ENCODE measurements at places on chromosomes 13 and 19.

DNA sequence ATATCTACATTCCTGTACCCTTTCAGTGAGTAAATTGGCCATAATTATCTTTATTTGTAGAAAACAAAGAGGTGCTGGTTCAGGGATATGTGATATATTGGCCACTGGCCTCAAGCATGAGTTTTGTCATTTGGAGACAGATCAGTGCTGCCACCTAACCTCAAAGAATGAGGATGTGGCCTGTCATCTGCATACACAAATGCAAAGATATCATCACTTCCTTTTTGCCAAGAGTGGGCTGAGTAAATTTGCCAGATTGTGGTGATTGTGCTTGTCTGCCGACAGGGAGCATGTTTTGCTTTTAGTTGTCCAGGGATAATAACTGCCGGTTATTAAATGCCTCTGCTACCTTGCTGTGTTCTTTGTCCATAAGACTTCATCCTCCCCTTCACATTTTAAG lies 44.2 kb downstream of the WASF3 start:
- DNase-seq = no peak

- DNase-seq = no peak
Observed at GRCh38 chr13:40182591-40182990, 483.9 kb downstream of the FOXO1 start.

GRCh38 chr19:18428173-18428786 lies 9.1 kb downstream of the SSBP4 start:
- no peak for DNase-seq

DNA sequence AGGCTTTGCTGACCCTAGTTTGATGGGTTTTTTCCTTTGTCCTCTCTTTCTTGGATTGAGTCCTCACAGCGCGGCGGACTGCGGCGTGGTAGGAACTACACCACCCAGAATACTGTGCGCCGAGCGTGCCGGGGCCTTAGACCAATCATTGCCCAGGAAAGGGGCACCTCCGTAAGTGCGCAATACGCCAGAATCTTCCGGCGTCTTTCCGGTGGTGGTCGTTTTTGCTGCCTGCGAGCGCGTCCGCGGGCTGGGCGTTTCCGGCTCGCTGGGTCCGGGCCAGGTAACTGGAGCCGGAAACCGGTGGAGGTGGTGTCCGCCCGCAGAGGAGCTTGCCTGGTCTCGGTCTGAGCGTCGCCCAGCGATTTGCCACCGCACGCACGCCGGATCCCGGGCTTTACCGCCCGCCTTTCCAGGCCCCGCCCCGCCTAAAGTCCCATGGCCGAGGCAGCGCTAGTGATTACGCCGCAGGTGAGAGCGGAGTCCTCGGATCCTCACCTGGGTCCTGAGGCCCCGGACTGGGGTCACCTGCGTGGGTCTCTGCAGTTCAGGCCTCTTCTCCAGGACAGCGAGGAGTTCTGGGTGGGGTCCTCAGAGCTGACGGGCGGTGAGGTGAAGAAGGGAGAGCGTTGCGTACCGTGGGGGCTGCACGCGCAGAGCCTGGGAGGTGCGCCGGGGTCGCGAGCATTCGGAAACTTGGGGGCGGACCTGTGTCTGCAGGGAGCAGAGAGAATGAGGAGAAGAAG lies at the start of gene ZNF549:
Gene ZNF549, plus strand, starts transcription at position 221 of the 746 bp plus-strand sequence. Its CDS starts 218 bp downstream, at position 439.
- peak; percentile 79 for DNase-seq

DNA sequence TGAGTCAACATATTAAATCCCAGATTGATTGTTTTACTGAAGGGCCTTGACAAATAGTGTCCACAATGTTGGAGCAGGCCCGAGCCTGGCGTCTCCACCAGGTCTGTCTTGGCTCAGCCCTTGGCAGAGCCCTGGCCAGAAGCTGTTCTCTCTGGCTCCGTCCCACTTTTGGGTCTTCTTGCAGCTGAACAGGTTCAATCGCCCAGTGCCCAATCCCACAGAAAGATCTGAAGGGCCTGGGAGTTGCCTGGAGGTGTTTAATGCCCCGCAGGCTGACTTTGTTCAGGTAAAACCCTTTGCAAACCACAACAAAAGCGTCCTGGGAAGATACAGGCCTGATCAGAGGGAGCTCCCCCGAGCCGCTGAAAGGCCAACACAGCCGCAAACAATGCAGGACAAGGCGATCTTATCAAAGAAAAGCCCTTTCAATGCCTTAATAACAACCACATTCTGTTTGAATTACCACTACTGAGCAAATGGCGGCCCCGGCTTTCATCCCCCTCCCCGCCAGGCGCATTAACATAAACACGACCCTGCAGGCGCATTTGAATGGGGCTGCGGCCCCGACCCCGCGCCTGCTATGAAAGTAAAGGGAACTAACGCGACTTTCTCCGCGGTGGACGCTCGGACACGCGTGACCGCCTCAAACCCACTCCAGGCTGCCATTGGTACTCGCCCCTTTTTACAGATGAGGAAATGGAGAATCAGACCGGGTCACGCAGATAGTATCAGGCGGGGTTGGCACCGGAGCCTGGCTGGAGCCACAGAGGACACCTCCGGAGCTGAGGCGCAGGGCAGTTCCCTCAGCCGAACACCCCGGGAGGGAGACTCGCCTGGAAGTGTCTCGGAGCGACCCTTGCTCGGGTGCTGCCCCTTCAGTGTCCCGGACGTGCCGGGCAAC lies 3.1 kb downstream of the CDX2 start:
- DNase-seq = no peak

DNA sequence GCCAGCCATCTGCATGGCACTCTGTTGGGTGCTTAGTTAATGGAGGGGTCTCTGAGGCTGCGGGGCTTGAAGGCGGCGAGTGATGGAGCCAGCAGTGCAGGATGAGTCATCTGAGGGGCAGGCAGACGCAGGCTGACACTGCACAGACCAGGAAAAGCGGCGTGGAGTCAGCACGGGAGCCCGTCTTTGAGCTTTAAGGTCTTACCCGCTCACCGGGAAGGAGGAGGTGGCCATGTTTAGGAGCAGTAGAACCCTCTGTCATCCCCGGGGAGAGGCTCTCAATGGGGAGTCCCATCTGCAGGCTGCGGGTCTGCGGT lies 13.1 kb downstream of the NAXD start:
- no peak for DNase-seq

DNA sequence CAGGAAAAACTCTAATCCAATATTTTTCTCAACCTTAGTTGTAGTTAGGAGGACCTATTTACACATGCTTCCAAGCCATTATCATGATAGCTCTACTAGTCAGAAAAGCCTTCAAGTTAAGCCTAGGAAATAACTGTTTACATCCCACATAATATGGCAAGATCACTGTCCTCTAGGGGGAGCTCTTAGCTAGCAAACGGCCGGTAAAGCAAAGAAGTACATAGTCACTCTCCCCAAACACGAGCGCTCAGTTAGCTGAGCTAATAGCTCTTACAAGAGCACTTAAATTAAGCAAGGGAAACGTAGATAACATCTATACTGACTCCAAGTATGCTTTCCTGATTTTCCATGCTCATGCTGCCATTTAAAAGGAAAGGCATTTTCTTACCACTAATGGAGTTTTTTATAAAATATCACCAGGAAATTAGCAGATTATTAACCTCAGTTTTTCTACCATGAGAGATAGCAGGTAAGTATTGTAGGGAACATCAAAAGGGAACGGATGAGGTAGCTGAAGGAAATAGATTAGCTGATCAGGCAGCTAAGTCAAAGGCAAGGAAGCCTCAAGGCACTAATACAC lies 100.6 kb upstream of the PABPC3 start:
- peak; percentile 38 for DNase-seq

GRCh38 chr19:43784241-43784980 lies 3.6 kb upstream of the KCNN4 start:
- DNase-seq = peak; percentile 54

DNA sequence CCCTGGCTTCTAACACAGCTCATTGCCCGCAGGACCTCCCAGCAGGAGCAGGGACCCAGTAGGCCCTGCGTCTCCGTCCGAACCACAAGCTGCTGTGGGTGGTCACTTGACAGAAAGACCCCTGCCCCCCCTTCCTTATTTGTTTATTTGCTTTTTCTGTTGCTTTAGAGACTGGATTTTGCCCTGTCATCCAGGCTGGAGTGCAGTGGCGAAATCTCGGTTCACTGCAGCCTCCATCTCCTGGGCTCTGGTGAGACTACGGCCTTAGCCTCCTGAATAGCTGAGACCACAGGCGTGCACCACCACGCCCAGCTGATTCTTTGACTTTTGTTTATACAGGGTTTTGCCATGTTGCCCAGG lies 7.6 kb upstream of the PTBP1 start:
- no peak for DNase-seq

DNA sequence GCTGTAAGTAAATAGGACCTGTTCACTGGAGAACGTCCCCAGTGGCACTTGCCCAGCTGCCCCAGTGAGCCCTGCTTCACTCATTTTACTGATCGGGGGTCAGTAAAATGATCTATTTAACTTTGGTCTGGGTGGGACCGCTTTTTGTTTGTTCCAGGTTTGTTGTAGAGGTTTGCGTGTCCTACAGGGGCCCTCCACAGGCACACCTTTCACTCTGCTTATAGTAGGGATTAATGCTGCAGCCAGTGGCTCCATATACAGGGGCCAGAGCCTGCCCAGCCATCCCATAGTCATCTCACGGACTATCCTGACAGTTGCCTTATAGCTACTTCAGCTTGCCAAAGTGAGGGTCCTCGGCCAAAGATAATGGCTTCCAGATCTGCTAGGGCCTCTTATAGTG lies 104.1 kb downstream of the DNAJC3 start:
- no peak for DNase-seq

DNA sequence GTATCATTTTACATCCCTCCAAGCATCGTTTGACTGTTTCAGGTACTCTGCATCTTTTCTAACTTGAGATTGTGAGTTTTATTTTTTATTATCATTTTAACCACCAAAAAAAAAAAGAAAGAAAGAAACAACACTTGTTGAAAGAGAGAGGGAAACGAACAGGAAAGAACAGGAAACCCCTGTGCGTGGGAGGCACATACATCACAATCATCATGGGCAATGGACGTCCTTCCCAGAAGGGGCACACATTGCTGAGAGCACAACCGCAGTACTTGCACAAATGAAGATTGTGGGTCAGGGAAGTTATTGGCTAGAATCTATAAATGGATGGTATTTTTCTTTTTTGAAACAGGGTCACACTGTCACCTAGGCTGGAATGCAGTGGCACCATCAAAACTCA lies 1.7 kb downstream of the CLC start:
- DNase-seq = no peak

DNA sequence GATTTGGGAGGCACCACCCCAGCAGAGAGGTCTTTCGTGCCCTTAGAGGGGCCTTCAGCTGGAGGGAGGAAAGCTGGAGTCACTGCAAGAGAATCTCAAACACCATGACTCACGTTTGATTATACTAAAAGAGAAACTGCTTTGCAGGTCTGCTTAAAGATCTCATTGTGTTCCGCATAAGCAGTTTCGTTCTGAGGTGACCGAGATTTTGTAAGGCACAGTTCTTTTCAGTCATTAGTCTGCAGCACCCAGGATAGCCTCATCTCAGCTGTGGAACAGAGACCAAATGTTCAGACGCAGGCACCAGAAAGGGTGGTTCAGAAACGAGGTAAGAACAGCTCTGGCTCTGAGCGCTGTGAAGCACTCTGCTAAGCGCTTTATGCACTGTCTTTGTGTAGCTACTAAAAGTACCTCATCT lies 71.2 kb upstream of the GTF3A start:
- DNase-seq = no peak

GRCh38 chr13:76865996-76866503 lies 20.2 kb downstream of the KCTD12 start:
- DNase-seq = no peak

DNA sequence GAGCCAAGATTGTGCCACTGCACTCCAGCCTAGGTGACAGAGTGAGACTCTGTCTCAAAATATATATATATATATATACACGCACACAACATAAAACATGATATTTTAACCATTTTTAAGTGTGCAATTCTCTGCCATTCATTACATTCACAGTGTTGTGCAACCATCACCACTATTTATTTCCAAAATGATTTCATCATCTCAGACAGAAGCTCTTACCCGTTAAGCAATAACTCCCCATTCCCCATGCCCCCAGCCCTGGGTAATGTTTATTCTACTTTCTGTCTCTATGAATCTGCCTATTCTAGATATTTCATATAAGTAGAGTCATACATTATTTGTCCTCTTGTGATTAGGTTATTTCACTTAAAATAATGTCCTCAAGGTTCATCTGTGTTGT lies 20.3 kb downstream of the WDR88 start:
- no peak for DNase-seq

DNA sequence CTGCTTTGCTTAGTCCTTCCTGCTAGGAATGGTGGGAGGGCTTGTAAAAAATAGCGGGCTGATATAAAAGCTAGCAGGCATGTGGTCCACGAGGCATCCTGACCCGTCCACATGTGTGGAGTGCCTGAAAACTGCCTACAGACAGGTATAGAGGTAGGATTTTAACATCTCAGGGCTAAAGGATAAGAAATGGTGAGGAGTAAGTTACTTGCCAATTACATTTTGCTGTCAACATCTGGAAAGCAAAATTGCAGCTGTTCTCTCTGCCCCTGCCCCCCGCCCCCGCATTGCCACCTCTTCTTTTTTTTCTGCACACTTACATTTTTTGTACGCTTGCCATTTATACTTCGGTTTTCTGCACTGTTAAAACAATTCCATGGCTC lies 21.0 kb downstream of the NFIX start:
- DNase-seq = no peak

GRCh38 chr13:62129000-62129551 lies 713.4 kb upstream of the PCDH20 start:
- DNase-seq = no peak

GRCh38 chr19:43814663-43815352 lies 12.3 kb upstream of the ZNF283 start:
- DNase-seq = no peak

DNA sequence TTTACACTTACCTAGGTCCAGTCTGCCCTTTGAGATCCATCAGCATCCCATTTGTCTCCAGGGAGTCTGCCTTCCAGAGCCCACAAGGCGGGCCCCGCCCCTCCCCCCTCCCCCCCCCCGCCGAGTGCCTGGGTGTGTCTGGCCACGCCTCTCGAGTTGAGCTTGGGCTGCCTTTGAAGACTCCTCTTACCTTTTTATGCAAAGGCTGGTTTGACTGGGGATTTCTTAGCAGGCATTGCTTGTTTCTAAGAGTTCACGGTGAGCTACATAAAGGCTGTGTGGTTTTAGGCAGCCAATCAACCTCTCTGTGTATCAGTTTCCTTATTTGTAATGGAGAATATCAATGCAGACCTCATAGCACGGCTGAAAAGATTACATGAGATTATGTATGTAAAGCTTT lies 11.3 kb downstream of the GPR12 start:
- no peak for DNase-seq
